CD8-positive, alpha-beta memory T cell (primary cell): ENCODE measurements at places on chromosomes 6 and 20. TPM values are rescaled to one million over a fixed set of nuclear protein-coding genes. Genes with fewer than 3 reads are reported as not detected.

GRCh38 chr6:1770435-1770843 is 160.7 kb downstream of the FOXC1 start:
- H3K27me3 ChIP-seq = no peaks in the 10 kb centered on the region
- H3K4me3 ChIP-seq = peak overlapping the region; percentile 10
- H3K4me1 ChIP-seq = peaks cover 18% of the 10 kb centered on the region
- DNase-seq = peak; percentile 46
- H3K36me3 ChIP-seq = no peaks in the 10 kb centered on the region

Gene CST5
- total RNA-seq = not detected

Gene KCNK5
- total RNA-seq = 27.6 TPM

GRCh38 chr20:17533396-17533795 is 2.2 kb upstream of the BFSP1 start:
- peaks cover 11% of the 10 kb centered on the region for H3K4me1 ChIP-seq
- no peak for DNase-seq
- no peak overlapping the region for H3K4me3 ChIP-seq
- H3K36me3 ChIP-seq = no peaks in the 10 kb centered on the region
- no peak overlapping the region for H3K27ac ChIP-seq
- peaks cover 8% of the 10 kb centered on the region for H3K27me3 ChIP-seq

Gene RNF144B
- 0.98 TPM for total RNA-seq

Gene BPIFB3
- not detected for total RNA-seq

- DNase-seq = peak; percentile 40
- no peak overlapping the region for H3K27ac ChIP-seq
- H3K4me3 ChIP-seq = no peak overlapping the region
- no peaks in the 10 kb centered on the region for H3K27me3 ChIP-seq
- peaks cover 37% of the 10 kb centered on the region for H3K36me3 ChIP-seq
- no peaks in the 10 kb centered on the region for H3K4me1 ChIP-seq
Observed at GRCh38 chr20:45798935-45799642, 7.3 kb downstream of the DNTTIP1 start.

GRCh38 chr6:90436403-90436802 is 139.8 kb upstream of the BACH2 start:
- no peak overlapping the region for H3K4me3 ChIP-seq
- no peak overlapping the region for H3K27ac ChIP-seq
- no peaks in the 10 kb centered on the region for H3K36me3 ChIP-seq
- no peaks in the 10 kb centered on the region for H3K4me1 ChIP-seq
- H3K27me3 ChIP-seq = no peaks in the 10 kb centered on the region

Gene STX11
- total RNA-seq = 30.0 TPM

DNA sequence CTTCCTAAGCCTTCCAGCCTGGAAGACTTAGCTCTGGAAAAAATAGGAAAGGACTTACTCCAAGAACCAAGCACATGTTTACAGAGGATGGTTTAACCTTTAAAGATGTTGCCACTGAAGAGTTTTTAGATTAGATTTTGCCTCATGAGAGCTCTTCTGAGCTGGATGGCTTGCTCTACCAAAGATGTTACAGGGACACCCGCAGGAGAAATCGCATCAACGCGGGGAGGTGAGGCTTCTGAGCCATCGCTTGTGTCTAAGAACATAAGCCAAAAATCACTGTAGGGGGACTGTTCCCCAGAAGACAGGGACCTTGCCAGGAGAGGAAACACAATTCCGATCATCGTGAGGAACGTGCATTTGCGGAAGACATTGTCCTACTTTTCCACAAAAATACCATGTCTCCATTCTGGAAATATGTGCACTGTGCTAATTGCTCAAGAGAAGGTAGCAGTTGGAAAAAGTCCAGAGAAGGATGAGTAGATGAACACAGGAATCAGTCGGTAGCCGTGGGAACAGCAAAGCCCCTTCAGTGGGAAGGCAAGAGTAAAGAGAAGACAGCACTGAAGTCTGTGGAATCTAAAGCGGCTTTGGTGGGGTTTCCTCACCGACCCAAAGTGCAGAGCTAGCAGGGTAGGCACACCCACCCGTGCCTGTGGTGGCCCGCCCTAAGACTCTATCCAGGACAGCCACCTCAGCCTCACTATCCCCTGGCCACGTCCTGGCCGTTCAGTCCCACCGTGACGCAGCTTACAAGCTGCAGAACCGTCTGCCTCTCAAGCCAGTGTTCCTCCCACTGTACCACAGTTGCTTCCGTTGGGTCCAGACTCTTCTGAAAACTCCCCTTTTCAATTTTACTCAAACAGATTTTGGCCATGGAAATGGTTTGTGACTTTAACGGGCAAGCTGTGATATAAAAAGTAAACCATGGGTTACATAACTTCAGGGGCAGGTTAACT is 334.8 kb downstream of the NRN1 start:
- no peak overlapping the region for H3K27ac ChIP-seq
- no peak overlapping the region for H3K4me3 ChIP-seq
- no peaks in the 10 kb centered on the region for H3K36me3 ChIP-seq
- DNase-seq = no peak
